ENCODE measurements at places on chromosomes 3 and 15.
A peak's percentile ranks its signal among the peaks of the same experiment; 100 is the strongest.

DNA sequence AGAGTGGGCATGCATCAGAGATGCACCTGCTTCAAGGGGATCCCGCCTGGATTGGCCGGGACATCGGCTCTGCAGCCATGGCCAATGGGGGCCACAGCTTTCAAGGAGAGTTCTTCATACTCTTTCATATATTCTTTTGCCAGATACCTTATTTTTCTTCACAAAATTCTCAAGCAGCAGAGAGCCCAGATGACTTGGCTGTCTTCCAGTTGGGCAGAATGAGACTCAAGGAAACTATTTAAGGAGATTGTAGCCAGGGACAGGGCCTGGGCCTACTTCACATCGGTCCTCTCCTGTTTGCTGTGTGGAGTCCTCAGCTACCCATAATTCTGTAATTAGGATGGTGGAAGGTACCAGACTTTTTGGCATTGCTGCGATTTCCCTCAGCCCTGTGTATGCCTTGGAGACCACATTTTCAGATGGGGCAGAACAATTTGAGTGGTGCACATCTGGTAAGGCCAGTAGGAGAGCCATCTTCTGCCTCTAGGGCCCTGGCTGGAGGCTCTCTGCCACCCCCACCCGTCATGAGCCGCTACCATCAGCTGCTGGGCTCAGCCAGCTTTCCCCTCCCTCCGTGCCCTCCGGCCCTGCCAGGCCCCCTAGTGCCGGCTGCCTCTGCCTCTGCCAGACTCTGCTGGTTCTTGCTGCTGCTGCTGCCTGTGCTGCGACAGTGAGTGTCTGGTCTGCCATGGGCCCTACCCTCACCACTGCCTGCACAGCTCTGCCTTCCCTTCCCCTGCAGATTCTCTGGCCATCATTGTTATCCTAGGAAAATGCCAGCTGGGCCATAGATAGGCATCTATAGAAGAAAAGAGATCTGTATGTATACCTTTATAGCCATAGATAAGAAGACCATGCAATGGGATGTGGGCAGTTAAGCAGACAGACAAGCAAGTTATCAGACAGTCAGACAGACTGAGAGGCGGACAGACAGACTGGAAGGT, 6.7 kb downstream of the PLIN1 start:
- DNase-seq = no peak

GRCh38 chr15:48634893-48635292, 10.6 kb downstream of the FBN1 start:
- DNase-seq = no peak

GRCh38 chr3:187828579-187829452, 83.5 kb upstream of the BCL6 start:
- no peak for DNase-seq

DNA sequence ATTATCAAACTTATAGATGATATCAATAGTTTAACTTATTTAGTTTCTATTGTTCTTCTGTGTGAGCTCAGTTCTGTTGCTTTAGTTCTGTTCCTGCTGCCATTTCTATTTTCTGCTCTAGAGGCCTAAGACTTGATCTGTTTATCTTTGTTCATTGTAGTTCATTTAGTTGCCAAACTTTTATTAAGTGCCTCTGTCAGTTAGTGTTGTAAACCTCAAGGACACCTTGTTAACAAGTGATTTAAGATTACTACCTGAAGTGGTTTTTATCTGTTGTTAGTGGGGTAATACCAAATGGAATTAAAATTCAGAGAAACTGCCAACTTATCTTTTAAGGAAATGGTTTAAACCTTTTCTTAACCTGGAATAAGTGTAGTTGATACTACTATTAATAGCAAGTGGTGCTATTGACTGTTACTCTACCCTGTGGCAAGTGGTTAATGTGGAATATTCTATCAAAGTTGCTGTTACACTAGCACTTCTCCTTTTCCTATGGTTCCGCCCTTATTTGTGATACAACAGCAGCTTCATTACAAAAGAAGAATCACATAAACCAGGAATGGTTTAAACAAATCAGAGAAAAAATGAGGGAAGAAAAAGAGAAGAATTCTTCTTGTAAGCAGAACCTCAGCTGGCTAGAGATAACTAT, 500.6 kb upstream of the GOLIM4 start:
- DNase-seq = no peak

- no peak for DNase-seq
Observed at GRCh38 chr3:13233487-13234485, 160.6 kb upstream of the IQSEC1 start.

GRCh38 chr3:177615015-177615414, 417.7 kb upstream of the TBL1XR1 start:
- DNase-seq = no peak

GRCh38 chr3:52330194-52330805, 14.2 kb downstream of the DNAH1 start:
- DNase-seq = no peak

DNA sequence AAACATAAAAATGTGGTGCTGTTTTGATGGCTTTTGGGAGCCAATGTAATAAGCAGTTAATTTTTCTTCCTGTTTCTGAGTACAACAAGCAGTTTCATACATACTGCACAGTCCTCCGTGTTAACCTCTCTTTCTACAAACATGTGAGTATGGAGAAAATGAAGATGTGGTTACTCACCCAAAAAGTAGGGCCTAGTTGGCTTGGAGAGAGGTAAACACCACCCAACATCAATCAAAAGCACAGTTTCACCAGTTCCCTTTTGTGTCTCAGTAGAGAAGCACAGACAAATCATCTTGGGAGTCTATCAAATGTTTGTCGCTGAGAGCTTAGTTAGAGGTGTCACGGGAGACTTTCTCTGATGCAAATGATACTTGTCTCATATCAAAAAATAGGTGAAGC, 320.2 kb downstream of the UNC13C start:
- DNase-seq = no peak

DNA sequence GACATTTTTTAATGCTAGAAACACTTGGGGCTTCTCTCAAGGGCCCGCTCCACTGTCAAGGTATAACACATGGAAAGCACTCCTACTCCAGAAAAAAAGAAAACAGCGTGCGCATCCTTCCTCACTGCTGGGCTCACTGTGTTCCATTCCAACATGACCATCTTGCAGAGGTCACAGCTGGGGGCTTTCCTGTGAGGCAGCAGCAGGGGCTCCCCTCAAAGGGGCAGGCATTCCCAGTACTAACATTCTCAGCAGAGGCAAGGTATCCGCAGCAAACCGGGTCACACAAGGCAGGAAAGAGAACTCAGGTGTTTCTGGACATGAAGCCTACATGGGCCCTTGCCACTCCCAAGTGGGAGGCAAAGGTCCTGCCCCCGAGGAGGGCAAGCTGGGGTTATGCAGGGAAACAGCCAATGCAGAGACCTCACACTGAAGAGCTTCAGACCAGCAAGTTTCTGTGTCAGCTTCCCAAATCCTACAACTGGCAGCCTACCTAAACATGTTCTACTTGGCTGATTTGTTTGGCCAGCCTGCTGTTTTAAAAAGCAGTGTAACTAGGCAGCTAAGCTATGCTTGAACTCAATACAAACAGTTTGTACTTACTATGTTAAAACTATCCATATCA, 6.4 kb downstream of the BDH1 start:
- no peak for DNase-seq

- no peak for DNase-seq
Observed at GRCh38 chr15:34311563-34311962, 26.0 kb downstream of the SLC12A6 start.

DNA sequence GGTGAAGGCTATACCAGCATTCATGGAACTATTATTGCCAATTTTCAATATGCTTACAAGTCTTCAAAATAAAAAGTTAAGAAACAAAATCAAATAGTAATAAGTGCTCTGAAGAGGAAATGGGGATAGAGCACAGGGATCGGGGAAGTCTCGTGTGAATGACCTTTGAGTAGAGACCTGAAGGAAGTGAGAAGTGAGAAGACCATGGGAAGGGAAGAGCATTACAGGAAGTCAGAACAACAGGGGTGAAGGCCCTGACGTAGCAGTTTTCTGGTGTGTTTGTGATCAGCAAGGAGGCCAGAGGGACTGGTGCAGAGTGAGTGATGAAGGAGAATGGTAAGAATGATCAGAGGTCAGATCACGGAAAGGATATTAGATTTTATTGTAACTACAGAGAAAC, 48.1 kb downstream of the STAC start:
- DNase-seq = no peak

DNA sequence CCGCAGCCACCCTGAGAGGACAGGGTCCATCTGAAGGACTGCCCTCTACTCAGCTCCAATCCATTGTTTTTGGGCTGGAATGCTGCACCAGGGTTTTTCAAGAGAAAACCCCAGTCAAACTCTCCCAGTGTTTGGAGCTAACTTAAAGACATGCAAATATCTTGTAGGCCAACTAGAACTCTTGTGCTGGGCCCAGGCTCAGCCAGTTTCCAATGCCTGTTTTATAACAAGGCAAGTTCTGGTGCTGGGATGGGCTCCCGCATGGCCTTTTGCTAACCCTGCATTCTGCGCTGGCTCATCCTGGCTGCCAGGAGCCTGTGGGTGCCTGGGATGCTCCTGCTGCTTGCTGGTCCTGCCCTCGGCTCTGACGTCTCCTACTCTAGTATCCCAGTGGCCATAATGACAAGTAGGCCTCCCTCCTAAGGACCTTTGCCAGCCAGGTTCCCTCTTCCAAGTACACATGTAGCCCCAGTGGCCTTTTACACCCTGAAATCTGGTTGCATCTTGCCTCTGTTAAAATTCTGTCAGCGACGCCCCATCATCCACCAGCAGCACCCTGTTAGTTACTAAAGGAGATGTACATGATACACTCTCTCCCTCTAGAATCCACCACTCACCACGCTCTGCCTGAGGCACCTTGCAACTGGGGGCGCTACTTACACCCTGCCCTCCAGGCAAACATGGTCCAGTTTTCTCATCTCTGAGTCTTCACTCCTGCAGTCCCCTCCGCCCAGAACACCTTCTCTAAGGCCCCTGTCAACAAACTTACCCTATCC, 30.5 kb upstream of the RAB6B start:
- DNase-seq = no peak

- DNase-seq = no peak
Observed at GRCh38 chr15:72229076-72229946, 1.7 kb downstream of the PKM start.

GRCh38 chr3:23750573-23751210, 55.1 kb upstream of the UBE2E1 start:
- no peak for DNase-seq

DNA sequence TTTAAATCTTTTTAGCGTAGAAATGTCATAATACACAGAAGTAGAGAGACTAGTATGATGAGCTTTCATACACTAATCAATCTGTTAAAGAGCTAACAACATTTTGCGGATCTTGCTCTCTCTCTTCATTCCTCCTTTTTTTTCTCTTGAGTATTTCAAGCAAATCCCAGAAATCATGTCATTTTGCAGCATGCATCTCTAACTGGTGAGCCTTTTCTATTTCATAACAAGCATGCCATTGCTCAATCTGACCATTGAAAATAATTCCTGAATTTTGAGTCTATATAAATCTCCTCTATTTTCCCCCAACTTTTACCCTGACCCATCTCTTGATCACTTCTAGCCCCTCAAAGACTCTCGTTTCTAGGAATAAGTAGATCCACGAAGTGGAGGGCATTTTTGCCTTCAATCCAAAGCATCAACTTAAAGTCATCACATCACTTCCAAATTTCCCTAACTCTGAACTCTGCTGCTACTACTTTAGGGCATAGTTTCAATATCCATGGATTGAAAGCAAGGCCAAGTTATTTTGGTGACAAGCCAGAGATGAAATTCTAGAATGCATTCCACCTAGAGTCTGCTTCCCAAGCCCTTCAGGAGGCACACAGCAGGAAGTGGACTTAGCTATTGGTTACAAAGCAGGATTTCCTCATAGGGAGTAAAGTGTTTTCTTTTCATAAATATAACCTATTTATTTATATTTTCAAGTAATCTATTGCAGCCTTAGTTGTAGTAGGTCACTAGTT, 253.5 kb upstream of the ZPLD1 start:
- DNase-seq = no peak

- no peak for DNase-seq
Observed at GRCh38 chr3:69647511-69648110, 91.7 kb upstream of the MITF start.

GRCh38 chr3:23489300-23490158, 286.4 kb downstream of the UBE2E2 start:
- no peak for DNase-seq

GRCh38 chr3:61714225-61714624, 152.9 kb downstream of the PTPRG start:
- no peak for DNase-seq

DNA sequence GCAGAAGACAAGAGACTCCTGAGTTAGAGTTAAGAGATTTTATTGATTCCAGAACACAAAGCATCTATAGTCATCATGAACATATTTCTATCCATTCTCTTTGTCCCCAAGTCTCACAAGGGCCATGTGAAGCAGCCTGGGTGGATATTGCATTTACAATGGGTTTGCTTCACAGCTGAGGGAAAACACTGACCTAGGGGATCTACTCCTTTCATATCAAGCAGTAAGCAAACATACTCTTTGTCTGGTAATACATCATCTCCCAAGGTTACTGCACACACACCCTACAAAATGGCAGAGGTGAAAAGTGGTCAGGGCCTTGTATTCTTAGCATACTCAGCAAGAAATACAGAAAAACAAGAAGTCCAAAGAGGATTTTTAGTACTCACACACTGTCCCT, 267.7 kb upstream of the BCHE start:
- no peak for DNase-seq

GRCh38 chr3:38602576-38603250, 46.8 kb downstream of the SCN5A start:
- DNase-seq = no peak

GRCh38 chr3:38360345-38360744, 13.8 kb downstream of the XYLB start:
- DNase-seq = no peak

DNA sequence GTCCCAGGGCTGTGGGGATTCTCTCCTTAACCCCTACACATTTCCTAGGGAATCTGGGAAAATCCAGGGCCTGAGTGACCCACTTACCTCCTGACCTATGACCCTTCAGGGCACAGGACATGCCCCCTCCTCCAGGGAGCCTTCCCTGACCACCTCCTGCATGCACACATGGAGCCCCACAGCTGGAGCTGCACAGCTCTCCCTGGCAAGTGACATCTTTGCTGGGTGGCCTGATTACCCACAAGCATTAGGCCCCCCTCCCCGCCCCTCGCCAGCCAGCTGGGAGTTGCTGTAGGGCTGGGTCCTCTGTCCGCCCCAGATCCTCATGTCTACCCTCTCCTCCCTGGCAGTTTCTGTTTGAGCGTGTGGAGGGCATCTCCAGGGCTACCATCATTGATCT, 21.4 kb downstream of the HDAC11 start:
- DNase-seq = no peak

- DNase-seq = no peak
Observed at GRCh38 chr15:63694184-63694583, 97.0 kb downstream of the FBXL22 start.

- DNase-seq = peak; percentile 56
Observed at GRCh38 chr3:178084938-178085816, 451.1 kb upstream of the KCNMB2 start.

DNA sequence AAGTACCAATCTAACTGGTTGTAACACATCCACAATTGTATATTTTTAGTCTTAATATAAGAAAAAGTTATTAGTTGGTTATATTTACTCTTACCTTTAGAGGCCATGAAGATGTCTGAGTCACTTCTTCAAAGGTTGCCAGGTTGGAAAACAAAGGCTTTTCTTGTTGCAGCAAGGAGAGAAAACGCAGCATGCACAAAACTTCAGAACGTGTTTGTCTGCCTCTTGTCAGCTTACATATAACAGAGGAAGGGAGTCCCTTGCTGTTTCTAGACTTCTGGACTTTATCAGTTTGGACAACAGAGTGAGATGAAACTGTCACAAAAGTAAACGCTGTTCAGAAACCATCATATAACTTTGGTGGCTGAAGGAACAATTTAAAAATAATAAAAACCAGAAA, at the start of gene PLSCR5:
TSS of gene PLSCR5 (minus strand) at position 241 of the 400 bp plus-strand sequence. CDS start at position 107, 134 bp downstream.
- no peak for DNase-seq
